ENCODE measurements at places on chromosomes 12 and 14.

- no peak for DNase-seq
Observed at GRCh38 chr14:103164006-103164405, 40.7 kb downstream of the TNFAIP2 start.

- no peak for DNase-seq
Observed at GRCh38 chr12:114921781-114922180, 237.8 kb upstream of the TBX3 start.

DNA sequence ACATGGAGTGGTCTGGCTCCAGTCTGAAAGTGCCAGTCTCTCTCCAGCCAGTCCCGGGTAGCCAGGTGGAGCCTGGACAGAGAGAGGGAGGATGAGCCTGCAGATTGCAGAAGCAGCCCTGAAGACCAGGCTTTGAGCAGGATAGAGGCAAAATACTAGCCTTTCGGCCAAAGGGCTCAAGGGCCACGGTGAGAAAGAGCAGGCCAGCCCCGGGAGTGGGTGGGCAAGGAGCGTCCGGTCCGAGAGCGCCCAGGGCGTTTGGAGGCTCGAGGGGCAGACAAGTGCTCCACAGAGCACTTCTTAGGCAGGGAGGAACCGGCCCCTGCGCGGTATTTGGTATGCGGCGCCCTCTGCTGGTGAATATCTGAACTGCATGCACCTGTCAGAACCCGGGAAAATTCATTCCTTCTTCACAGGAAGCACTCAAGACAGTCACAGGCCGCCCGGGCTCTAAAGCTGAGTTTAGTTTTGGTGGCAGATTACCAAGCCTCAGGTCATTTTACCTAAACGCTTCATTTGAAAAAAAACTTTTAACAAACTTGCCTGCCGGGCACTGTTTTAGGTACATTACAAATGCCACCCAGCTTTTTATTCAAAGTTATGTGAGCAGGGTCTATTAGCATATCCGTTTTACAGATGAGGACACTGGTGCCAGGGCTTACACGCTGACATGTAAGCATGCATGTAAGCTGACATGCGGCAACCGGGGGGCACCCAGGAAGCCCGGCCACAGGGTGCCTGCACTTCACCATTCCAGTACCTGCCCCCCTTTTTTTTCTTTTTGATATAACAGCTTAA, 21.0 kb upstream of the PSMC1 start:
- DNase-seq = peak; percentile 27

- DNase-seq = no peak
Observed at GRCh38 chr14:89920056-89920455, 34.5 kb downstream of the EFCAB11 start.

DNA sequence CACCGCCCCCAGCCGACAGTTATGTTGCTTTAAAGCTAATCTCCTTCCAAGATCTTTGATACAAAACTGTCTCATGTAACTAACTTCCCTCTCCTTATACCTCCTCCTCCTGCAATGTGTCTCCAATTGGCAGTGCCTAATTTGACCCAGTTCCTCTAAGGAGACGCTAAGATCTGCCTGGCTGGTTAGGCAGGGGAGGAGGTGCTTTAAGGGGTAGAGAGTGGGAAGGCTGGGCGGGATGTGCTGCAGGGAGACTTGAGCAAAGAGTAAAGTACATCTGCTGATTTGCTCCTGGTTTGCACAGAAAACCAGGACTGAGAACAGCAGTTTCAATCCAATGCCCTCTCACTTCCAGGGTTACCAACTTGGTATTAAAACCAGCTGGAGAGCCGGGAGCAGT, 7.4 kb upstream of the IKZF4 start:
- no peak for DNase-seq

- peak; percentile 18 for DNase-seq
Observed at GRCh38 chr14:104650057-104650980, 39.1 kb upstream of the INF2 start.

DNA sequence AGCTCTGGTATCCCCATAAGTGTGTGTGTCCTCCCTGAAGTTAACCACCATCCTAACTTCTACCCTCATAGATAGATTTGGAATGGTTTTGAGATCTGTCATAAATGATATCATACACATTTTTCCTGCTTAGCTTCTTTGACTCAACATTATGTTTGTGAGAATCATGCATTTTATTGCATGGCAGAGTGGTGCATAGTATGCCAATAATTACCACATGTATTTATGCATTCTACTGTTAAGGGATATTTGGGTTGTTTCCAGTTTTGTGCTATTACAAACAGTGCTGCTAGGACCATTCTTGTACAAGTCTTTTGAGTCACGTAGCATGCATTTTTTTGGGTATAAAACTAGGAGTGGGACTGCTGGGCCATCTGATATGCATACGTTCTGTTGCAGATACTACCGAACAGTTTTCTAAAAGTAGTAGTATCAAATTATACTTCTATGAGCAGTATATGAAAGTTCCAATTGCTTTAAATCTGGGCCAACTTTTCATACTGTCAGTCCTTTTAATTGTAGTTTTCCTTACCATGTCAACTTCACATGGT, 13.4 kb downstream of the GRIP1 start:
- no peak for DNase-seq

GRCh38 chr14:61342486-61342885, 21.1 kb downstream of the PRKCH start:
- no peak for DNase-seq

DNA sequence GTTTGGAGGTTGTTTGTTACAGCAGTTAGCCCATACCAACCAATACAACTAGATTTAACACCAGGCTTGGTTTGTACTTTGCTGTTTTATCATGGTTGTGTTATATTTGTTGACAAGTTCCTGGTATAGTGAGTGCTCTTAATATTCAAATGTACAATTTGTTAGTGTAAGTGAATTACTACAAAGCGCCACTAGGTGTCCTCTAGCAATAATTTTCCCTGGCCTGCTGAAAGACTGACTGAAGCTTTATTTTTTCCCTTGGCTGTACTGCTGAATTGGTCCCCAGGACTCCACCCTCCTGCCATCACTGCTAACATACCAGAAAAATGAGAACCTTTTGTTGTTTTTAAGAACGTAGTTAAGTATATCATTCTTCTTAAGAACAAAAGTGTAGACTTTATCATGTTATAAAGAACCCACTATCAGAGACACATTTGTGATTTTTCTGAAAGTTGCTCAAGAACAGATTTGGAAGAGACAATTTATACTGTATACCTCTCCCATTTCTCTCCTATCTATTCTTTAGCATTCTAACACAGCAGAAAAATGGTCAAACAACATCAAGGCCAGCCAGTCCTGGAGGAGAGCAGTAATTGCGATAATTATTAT, 75.3 kb upstream of the FAR2 start:
- peak; percentile 31 for DNase-seq

- no peak for DNase-seq
Observed at GRCh38 chr12:43214166-43214565, 337.8 kb downstream of the ADAMTS20 start.

GRCh38 chr14:96203635-96204034, 1.0 kb upstream of the BDKRB2 start:
- DNase-seq = no peak

- no peak for DNase-seq
Observed at GRCh38 chr14:51657762-51658161, 6.1 kb downstream of the FRMD6 start.

DNA sequence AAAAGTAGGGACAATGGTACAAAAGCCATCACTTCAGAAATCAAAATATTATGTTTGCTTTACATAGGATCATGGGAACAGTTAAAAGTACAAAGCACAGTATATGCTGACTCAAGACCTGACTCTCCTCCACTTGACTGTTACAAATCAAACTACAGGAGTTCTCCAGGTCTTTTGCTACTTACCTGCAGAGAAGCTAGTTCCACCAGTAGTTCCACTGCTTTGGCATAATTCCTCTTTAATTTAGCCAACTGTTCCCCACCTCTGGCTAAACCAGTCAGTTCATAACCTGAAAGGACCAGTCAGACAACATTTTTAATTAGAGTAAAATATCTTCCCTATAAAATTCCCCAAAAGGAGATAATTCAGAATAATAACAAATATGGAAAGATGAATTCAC, 14.0 kb downstream of the ATP6V1D start:
- DNase-seq = no peak

DNA sequence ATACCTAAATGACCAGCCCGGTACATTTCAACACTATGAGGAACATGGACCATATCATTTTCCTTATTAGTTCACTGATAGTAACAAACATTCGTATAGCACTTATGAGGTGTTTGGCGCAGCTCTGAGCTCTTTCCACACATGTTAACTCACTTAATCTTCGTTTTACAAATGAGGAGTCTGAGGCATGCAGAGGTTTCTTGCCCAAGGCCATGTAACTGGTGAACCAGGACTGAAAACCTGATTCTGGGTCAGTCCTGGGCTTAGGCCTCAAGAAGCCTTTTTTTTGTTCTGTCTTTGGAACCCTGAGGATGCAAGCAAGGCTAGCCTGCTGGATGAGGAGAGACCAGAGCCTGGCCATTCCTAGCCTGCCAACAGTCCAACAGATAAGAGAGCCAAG, 55.0 kb downstream of the C14orf132 start:
- no peak for DNase-seq

DNA sequence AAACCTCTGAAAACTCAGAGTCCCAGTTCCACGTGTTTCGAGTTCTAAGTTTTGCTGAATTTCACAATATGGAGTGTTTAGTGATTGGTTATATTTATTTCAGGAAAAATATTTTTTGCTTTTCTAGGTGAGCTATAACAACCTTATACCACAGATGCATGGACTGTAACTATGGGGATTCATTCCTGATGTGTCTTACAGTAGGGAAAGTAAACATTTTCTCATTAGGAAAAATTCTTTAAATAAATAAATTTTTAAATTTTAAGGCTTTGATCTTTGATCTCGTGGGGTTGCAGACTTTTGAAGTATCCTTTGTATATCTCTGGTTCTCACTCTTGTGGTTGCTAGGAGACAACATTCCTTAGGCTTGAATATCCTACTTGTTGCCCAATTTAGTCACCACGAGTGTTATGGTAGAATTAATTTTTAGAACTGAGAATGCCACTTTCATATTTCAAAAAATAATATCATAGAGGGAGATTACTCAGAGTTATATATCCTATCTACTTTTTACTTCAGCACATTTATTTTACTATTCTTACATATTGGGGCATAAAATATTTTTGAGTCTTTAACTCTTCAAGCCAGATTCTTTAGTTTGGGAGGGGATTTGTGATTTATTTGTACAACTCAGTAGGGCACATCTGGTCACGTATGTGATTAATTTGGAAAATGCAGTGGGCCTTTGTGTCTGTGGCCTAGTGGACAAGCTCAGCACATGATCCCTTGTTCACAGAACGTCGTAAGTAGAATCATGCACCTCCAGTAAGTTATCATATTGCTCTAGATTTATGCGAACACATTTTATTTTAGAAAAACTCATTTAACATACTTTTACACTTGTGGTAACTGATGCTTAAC, 224.0 kb downstream of the TTC6 start:
- no peak for DNase-seq

DNA sequence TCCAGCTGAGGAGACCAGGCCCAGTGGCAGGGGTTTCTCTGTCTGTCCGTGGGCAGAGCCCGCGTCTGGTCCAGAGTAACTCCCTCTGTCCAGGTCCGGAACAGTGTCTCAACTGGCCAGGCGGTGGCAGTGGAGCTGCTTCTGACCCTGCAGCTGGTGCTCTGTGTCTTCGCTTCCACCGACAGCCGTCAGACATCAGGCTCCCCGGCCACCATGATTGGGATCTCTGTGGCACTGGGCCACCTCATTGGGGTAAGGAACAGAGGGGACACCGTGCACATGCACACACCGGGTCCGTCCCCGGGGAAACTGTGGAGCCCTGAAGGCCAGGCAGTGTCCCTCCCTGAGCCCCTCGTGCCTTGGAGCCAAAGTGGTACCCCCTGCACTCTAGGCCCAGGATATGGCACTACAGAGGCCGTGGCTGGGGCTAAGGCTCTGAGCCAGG, 1.5 kb downstream of the AQP6 start:
- peak; percentile 40 for DNase-seq

- no peak for DNase-seq
Observed at GRCh38 chr14:86999036-86999435, 993.9 kb downstream of the GALC start.

DNA sequence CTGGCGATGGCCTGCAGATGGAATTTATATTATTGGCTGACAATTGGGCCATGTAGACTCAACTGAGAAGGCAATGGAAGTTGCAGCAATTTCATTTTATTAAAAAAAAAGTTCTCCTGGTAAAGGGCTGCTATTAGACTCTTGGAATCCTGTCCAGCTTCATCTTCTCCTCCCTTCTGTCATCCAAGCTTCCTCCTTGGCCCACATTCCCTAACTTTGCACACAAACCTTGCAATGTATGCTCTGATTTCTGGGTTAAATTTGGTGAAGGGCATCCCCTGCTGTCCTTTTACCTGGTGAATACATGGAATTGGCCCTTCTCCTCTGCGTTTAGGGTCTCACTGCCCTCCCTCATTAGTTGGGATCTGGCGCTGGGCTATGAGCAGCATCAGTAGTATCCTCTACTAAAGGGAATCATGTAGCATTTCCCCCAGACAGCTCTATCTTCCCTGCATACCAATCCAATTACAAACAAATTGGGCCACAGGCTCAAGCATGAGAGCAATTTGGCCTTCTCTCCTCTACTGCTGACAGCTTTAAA, 336.9 kb downstream of the BMP4 start:
- no peak for DNase-seq

GRCh38 chr12:42904683-42905418, 315.3 kb upstream of the PRICKLE1 start:
- no peak for DNase-seq

DNA sequence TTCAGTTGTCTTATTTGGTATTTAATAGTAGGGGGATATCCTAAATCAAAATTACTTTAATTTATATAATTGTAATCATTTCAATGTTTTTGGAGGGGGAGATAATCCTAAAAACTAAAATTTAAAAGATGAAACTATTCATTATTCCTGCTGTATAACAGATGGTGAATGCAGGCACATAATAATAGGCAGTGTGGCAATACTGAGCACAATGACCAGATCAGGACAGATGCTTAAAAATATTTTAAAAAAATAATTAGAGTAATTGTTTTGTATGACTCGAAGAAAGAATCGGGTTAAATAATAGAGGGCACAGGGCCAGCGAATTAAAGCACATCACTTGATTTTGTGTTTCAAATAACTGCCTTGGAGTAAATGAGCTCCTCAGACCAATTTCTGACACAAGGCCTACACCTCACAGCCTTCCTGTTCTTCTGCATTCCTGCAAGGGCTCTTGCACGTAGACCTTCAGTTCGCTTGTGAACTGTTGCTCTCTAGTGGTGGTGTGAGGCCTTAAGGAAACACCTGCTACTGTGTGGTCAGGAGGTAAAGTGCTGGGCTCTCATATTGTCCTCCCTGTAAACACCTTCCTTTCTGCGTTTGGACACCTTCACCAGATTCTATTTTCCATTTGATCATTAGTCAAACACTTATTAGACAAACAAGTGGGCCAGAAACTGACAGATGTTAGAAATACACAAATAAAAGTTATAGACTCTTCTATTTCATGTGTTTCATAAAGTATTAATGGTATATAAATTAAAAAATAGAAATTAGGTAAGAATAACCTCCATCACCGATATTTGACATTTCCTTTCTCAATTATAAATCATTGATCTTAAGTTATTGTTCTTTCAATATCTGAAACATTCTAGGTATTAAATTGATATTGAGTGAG, 29.3 kb upstream of the KLRF1 start:
- no peak for DNase-seq

- DNase-seq = no peak
Observed at GRCh38 chr12:102462795-102463465, 17.4 kb downstream of the IGF1 start.

All from cerebellum (tissue), 4 donors.